ENCODE measurements at places on chromosomes 1 and 21.

GRCh38 chr21:15617964-15618363 is 111.8 kb upstream of the USP25 start:
- no peak for DNase-seq

DNA sequence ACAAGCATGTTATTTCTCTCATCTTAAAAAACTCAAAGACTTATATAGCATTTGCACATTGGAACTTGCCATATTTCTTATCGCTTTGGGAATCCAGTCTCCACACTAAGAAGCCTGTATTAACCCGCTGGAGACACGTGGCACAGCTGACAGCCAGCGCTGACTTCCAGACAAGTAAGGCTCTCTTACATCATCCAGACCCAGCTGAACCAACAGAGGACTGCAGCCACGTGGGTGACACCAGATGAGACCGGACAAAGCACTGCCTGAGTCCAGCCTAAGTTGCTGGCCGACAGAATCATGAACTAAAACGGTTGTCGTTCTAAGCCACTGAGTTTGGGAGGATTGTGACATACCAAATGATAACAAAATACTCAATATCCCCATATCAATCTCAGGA is 6.3 kb upstream of the CD247 start:
- no peak for DNase-seq

DNA sequence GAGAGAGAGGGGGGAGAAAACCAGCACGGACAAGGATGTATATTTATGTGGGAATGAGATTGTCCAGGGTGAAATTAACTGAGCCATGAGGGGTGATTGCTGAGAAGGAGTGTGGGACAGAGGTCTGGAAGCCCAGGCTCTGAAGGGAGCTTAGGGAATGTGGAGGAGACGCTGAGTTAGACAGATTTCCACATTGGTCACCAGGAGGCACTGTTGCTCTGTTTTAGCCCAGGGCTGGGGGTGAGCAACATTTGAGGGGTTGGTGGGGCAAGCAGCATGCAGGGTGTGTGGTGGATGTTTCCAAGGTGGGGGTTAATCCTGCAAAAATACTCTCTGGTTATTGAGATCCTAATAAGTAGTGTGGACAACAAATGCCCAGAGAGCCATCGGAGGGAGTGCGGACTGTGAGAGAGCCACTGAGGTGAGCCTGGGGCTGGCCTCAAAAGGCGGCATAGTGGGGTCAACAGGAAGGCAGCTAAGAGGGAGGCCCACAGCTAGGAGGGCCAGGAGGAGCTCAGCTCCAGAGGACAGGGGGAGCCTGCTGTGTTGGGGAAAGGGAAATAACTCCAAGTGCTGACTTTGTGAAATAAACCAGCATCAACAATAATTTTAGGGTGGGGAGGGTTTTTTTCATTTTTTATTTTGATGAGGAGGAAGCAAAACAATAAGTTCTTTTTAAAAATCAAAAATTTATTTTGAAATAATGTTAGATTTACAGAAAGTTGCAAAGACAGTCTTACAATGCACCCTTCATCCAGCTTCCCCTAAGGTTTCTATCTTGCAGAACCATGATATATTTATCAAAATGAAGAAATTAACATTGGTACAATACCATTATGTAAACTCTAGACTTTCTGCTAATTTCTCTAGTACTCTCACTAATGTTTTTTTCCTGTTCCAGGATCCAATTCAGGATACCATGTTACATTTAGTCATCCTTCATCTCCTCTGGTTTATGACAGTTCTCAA is 82.8 kb upstream of the CD34 start:
- DNase-seq, result no peak

GRCh38 chr1:9181990-9182783 is 52.4 kb upstream of the H6PD start:
- DNase-seq, result no peak
